Adipocyte (in vitro differentiated cells): ENCODE measurements at places on chromosomes 7 and 10.

GRCh38 chr10:131218811-131219583 lies 92.5 kb downstream of the TCERG1L start:
- no peak for DNase-seq

GRCh38 chr7:22884911-22885788 lies 62.5 kb upstream of the TOMM7 start:
- no peak for DNase-seq

DNA sequence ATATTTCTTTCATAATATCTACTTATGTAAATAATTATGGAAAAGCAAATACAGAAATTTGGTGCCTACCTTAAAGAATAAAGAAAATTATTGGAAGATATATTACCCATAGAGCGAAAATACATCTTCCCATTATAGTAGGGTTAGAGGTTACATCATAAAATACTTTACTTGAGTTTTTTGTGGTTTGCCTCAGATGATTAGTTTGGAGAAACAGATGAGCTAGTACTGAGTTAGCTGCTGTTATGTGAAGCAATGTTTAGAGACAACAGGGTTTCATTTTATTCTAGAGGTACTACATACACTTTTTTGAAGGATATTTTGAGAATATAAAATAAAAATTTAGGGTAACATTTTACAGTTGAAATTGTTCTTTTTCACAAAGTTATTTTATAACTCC lies 2.9 kb upstream of the MLLT10 start:
- no peak for DNase-seq

- no peak for DNase-seq
Measured at GRCh38 chr7:18577096-18577771, 81.7 kb downstream of the HDAC9 start.

GRCh38 chr10:80493522-80494051 lies 39.5 kb downstream of the TSPAN14 start:
- DNase-seq, result peak; percentile 81

DNA sequence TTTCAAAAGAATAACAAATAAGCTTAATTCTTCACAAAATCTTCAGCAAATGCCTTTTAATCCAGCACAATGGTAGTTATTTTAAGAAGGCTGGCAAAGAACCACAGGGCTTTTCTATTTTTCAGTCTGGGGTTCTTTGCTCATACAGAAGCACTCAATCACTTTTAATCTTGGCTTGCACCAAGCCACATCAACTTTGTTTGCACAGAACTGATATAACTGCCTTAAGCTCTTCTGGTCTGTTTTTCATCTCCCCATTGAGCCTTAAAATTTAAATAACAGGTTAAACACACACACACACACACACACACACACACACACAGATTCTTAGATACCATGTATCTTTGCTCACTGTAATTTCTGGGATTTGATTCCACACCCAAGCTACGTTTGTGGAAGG lies 377.0 kb downstream of the GATA3 start:
- no peak for DNase-seq

DNA sequence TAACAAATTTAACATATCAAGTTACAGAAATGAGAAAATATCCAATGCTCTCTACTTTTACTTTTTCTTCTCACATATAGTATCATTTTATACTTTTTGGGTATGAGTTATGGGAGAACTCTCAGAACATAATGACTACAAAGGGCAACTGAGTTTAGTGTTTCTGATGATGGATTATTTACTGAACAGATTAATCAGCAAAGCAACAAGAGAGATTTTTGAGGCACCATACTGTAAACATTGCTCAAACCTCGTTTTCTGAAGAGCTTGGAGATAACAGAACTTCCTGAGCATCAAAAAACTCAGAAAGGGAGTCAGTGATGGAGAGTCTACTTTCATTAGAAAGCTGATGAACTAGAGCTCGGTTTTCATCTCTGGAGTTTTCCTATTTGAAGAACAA lies 84.8 kb upstream of the GSDME start:
- no peak for DNase-seq

- DNase-seq, result no peak
Measured at GRCh38 chr7:80860554-80860953, 58.3 kb downstream of the SEMA3C start.

DNA sequence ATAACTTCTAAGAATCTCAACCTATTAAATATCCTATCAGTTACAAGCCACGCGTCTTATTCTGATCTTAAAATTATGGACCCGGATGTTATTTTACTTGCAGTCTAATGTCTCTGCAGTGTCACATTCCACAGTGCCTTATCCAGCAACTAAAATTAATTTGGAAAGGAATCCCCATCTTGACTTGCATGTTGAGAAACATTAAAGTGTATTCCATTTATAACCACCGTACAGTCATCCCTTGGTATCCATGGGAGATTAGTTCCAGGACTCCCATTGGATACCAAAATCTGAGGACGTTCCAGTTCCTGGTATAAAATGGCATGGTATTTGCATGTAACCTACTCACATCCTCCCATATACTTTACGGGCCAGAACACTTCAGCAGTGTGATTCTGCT lies 194.7 kb downstream of the ARHGAP21 start:
- no peak for DNase-seq

DNA sequence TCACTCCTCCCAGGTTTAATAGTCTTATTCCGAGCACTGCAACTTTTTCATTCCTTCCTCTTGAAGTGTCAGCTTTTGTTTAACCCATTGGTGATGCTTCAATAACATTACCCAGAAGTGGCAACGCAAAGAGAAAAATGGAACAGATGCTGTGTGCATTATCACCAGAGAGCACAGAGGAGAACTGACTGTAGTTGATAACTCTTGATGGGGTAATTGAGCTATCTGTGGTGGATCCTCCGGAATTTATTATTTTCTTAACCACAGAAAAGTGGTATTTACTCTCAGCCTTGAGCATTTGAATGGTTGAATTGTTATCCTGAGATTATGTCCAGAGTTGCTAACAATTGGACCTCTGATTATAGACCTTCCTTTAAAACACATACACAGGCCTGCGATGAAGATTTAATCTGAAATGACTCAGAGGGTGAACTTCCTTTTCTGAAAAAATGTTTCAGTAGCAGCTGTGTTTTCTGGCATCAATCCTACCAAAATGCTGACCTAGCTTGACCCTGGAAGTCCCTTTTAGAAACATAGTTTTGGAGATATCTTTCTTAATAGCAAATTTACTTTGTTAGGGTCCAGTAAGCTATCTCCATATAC lies 1584.4 kb upstream of the LRRTM3 start:
- no peak for DNase-seq

DNA sequence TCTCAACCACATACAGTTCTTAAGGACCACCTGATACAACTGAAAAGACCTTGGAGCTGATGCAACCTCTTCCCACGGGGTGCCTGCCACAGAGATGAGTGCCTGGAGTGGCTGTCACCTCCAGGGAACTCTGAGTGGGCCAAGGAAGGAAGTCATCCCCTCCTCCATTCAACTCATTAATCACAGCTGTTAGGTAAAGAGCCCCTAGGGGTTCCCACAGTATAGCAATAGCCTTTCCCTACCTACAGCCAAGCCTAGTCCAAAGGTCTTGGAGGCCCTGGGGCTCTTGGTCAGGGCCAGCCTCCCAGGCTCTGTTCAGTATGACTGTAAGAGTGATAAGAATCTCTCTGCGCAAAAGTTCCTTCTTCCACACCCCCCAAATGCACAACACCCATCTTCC lies 70.4 kb upstream of the NFE2L3 start:
- DNase-seq, result no peak

DNA sequence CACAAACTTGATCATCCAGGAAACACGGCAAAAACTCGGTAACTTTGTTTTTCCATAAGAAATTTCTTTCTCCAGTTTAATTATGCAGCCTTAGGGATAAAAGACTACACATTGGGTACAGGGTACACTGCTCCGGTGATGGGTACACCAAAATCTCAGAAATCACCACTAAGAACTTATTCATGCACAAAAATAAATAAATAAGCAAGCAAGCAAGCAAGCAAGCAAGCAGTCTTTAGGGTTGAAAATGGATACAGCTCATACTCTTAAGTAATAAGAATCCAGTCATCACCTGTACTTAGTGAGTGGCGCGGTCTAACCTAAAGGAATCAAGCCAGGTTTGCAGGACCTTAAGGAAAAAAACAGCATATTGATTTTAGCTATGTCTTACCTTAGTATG lies 30.0 kb downstream of the MCM10 start:
- DNase-seq, result no peak

DNA sequence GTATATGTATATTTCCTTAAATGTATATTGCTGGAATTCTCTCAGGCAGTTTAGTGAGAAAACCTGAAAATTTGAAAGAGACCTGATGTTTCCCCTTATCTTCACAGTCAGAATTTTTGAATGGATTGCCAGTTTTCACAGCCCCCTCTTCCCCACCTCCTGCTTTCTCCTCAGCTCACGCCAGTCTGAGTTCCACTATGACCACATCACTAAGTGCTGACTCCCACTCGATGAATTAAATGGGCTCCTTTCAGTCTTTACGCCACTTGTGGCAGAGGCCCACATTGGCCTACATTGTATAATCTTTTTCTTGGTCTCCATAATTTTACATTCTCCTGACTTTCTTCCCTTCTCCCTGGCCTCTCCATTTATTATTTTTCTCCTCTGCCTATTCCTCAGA lies 3.1 kb upstream of the CLEC5A start:
- no peak for DNase-seq

- peak; percentile 87 for DNase-seq
Measured at GRCh38 chr10:77355844-77356243, 281.8 kb downstream of the KCNMA1 start.

GRCh38 chr10:71075086-71075758 lies 137.1 kb upstream of the UNC5B start:
- DNase-seq, result no peak

DNA sequence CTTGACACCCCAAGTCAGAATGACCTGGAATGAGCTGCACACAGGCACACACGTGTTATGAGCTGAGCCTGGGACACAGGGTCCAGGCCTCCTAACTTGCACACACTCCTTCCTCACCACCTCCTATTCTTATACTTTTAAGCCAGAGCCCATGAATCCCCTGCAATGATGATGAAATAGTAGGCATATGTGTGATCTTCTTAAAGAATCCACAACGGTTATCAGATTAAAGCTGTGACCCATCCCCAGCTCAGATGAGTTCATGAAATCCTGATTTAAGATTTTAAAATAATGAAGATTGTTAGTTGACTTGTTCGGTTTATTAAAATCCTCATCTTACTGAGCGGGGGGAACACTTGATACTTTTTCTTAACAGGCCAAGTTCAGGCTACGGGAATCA lies 38.6 kb downstream of the PITRM1 start:
- DNase-seq, result no peak

DNA sequence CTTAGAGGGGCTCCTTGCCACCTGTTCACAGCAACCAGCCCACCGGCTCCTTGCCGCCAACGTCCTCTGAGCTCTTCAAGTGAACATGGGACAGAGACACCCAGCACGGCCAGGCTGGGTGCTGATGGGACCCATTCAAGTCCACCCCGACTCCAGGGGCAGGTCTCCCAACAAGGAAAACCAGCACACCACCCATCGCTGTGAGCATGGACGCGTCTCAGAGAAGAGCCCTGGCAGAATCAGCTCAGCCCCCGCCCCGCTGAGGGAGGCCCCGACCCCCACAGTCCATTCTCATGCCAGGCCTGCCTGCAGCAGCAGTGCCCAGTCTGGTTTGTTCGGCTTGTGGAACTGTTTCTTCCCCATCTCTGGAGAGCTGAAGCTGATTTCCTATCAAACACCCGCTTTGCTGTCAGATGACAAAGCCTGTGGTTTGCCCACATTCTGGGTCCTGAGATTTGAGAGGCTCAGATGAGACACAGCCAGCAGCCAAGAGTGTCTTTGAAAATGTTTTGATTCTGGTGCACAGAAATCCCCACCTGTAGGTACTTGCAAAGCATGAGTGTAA lies 216.6 kb downstream of the ZMYND11 start:
- no peak for DNase-seq

- no peak for DNase-seq
Measured at GRCh38 chr10:70403483-70404035, 386 bp upstream of the EIF4EBP2 start.

DNA sequence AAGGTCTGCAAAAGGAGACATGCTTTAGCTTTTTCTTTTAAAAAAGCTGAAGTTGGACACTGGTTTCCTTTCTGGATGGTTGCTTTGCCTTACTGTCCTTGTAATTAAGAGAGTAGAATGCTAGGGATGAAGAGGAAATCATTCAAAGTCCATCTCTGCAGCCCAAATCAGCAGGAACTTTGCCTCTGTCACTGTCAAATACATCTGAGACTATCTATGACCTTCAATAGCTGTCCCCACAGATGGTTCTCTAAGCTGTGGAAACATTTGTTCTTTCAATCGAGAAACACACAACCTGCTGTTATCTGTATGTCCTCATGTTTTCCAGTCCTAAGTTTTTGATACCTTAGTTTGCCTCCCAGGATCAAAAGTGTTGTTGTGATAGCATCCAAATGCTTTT lies 117.5 kb downstream of the SORBS1 start:
- no peak for DNase-seq

DNA sequence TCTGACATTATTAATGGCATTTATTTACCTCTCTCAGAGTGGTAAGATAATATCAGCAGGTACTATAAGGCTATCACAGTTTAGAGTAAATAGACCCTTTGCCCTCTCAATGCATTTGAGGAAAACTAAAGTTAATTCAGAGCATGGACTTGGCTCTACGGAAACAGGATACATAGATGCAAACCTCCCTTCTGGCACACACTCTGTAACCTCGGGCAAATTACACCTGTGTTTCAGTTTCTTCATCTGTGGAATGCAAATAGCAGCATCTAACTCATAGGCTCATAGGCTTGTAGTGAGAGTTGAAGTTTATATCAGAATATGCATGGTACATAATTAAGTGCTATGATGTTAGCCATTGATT lies 5.6 kb downstream of the RAPGEF5 start:
- no peak for DNase-seq

- no peak for DNase-seq
Measured at GRCh38 chr10:77620731-77621130, 16.9 kb downstream of the KCNMA1 start.

DNA sequence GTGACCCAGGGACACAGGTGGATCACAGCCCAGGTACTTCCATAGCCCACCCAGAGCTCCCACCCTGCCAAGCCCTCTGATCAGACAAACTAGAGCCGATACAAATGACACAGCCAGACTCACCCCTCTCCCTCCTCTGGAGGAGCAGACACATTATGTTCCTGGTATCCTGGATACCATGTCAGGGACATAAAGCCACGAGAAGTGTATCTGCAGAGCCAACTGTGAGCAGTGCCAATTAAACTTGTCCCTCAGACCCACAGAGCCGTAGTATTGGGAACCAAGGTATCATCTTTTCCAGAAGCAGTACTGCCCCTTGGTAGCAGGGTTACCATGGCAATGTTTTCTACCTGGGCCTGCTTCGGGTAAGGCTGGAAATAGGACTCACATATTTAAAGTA lies 47.3 kb upstream of the CPXM2 start:
- DNase-seq, result no peak

DNA sequence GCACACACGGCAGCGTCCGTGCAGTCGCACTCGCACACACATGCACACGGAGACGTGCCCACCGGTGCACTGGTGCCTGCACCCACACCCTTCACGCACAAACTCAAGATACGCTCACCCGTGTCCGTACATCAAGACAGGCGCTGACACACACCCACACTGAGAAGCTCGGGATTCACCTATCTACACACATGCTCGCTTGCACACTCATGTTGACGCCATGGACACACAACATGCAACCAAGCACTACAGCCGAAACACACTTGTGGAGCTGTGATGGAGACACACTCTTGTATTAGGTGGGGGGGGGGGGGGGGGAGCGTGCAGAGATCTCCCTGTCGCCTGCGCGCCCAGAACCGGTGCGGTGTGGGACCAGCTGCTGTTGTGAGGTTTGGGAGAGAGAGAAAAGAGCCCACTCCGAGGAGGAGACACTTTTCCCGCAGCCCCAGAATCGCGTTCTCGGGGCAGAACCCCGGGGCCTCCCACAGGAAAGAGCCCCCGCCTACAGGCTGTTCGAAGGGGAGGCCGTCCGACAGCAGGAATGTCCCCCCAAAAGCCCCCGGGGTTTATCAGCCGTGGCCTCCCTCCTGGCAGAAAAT lies 605 bp upstream of the NFKB2 start:
- DNase-seq, result peak; percentile 67
